Renal pelvis (tissue), 12 donors: ENCODE measurements at places on chromosomes 2 and 18.

- DNase-seq, result no peak
Measured at GRCh38 chr2:26011990-26012856, 21.7 kb upstream of the RAB10 start.

- DNase-seq, result no peak
Measured at GRCh38 chr2:11408959-11409571, 56.9 kb downstream of the E2F6 start.

DNA sequence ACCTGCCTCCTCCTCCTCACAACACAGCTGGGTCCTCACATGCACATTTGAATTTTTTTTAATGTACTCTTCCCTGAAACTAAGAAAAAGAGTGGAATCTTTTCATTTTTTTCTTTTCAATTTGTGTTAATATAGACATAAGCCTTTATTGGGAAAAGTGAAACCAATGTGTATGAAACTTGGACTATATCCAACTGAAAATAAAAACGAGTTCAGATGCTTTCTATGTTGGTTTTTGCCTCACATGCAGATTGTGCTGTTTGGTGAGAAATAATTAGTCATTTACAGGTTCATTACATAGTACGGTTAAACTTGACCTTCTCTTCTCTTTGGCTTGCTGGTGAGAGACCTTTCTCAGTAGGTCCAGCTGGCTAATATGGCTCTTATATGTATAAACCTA lies 515.2 kb upstream of the FANCL start:
- DNase-seq, result no peak

DNA sequence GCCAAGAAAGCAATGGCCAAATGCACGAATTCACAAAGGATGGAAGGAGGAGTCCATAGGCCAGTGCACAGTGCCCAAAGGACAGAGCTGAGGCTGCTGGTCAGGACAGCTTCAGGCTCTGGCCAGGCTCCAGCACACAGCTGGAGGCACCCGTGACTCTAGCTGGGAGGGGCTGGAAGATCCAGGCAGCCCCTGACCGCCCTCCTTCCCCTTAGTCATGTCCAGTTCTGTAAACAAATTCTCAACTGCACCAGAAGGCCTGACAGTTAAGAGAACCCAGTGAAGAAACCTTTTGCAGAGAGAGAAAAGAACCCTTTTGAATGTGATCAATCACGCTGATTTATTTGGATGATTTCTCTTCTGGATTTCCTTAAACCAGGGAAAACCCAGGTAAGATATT lies 7.7 kb upstream of the YWHAQ start:
- no peak for DNase-seq

GRCh38 chr18:50401888-50402287 lies 27.0 kb downstream of the SKA1 start:
- DNase-seq, result no peak

GRCh38 chr2:167028503-167028902 lies 140.2 kb downstream of the XIRP2 start:
- DNase-seq, result no peak

DNA sequence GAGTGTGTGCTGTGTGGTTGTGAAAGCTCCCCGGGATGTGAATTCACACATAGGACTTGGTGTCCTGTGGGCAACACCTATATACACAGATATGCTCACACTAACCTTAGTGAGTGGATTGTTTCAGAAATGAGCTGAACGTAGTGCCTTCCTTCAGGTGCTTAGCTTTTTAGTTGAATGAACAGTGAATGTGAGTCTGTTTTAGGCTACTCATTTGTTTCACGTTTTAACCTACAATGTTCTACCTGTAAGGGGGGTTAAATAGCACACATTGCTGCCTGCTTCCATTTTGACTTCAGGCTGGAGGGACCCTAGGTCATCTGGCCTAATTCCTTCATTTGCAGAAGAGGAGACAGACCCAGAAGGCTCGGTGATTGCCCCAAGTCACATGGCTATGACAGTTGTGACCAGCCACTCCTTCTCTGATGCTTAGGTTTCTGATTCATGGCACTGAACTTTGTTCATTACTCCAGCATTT lies 1.0 kb downstream of the PLEK start:
- DNase-seq, result no peak

DNA sequence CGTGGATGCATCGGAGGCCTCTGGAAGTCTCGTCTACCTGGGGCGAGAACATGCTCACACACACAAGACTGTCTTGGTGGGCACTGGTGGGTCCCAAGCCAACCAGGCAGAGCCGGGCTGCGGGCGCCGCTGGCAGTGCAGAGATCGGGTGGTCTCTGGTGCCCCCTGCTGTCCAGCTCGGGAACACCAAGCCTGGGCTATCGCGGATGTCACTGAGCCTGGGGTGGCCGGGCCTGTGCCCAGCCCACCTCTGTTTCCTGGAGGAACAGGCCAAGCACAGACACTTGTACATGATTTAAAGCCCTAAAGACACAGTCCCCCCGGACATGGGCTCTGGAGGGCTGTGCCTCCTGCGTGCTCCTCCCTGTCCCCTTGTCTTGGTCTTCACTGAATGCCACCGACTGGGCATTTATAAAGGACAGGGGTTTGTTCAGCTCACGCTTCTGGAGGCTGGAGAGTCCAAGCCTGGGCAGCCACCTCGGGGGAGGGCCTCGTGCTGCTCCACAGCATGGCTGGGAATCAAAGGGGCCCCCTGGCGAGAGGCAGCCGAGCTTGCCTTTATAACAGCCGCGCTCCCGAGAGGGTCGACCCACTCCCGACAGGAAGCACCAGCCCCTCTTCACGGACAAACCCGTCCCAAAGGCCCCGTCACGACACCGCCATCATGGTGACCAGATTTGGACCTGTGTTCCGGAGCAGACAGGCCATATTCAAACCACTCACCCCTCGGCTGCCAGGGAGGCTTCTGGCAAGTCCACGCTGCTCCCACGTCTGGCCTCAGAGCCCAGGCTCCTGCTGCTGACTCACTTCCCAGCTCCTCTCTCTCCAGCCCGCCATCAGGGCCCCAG lies 3.6 kb upstream of the OTOS start:
- DNase-seq, result peak; percentile 42

- DNase-seq, result no peak
Measured at GRCh38 chr2:55885127-55885943, 38.2 kb downstream of the EFEMP1 start.

DNA sequence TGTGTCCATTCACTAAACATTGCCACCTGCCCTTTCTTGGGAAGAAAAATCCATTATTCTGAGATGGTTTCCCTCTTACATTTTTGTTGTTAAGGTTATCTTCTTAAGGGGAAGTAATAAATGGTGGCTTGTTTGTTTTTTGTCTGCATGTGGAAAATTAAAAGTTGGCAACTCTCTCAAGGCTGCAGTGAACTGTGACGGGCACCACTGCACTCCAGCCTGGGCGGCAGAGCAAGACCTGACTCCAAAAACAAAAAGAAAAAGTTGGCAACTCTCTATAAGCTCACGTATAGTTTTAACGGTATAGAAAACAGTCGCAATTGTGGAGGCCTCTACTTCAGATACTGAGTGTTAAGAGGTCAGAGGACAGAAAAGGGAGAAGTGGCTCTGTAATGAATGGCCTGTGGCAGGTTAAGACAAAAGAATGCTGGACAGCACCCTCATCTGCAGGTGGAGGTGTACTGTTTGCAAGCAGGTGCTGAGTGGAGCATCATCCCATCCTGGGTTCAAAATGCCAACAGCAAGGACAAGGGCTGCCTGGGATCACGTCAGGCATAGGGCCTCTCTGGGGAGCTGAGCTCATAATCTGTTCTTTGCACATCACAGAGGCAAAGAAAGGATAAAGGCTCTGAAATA lies 16.7 kb downstream of the L3MBTL4 start:
- no peak for DNase-seq

GRCh38 chr18:22683196-22683676 lies 249.9 kb upstream of the RBBP8 start:
- DNase-seq, result peak; percentile 88

- DNase-seq, result peak; percentile 79
Measured at GRCh38 chr2:25276569-25277465, 64.9 kb downstream of the DNMT3A start.

DNA sequence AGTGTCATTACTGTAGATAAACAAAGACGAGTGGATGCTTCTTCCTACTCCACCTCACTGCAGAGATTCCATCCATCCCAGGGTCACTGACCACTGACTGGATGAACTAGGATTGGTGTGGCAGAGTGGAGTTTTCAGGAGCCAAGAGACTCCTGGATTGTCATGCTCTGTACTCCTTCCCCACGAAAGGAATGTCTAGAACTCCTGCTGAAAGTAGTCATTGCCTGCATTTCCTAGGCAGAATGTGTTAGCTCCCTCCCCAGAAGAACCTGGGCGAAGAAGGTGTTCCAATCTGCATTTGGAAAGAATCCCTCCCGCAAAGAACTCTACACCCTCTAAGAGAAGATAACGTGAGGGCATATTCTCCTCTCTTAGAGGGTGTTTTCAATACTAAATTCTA lies 6.2 kb downstream of the PAX8 start:
- DNase-seq, result no peak

DNA sequence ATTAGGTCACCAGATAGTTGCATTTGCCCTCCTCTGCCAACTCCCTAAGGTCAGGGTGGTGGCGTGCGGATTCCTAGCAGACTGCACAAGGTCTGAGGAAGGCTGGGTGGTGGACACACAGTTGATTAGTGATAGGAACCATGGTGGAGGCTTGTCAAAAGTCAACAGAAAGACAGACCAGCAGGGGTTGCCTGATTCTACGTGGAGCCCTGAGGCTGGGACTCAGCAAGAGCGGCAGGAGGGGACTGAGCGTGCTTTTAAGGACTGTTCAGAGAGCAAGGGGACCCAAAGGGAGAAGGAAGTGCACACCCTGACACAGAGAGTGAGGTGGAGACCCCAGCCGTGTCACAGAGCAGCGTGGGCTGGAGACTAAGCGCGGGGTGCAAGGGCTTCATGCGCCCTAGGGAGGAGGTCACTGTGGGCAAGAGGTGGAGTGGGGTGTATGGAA lies 513.2 kb downstream of the RNF144A start:
- DNase-seq, result no peak

DNA sequence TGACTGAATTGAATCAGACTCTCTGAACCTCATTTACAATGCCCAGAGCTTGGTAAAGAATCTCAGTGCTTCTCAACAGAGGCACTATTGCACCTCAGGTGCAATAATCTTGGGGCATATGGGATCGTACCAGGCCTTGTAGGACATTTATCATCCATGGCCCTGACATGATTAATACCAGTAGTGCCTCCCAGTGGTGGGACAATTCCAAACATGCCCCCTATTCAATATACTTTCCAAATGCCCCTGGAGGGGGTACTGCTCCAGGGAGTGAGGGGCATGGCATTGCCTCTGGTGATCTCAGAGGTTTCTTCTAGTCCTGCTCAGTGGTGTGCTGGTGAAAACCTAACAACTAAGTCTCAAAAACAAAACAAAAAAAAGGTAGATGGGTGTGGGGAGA lies 174.9 kb upstream of the SMAD2 start:
- no peak for DNase-seq

- no peak for DNase-seq
Measured at GRCh38 chr2:118498943-118499342, 348.5 kb downstream of the EN1 start.

GRCh38 chr2:216391401-216391800 lies 19.1 kb upstream of the MARCHF4 start:
- no peak for DNase-seq

DNA sequence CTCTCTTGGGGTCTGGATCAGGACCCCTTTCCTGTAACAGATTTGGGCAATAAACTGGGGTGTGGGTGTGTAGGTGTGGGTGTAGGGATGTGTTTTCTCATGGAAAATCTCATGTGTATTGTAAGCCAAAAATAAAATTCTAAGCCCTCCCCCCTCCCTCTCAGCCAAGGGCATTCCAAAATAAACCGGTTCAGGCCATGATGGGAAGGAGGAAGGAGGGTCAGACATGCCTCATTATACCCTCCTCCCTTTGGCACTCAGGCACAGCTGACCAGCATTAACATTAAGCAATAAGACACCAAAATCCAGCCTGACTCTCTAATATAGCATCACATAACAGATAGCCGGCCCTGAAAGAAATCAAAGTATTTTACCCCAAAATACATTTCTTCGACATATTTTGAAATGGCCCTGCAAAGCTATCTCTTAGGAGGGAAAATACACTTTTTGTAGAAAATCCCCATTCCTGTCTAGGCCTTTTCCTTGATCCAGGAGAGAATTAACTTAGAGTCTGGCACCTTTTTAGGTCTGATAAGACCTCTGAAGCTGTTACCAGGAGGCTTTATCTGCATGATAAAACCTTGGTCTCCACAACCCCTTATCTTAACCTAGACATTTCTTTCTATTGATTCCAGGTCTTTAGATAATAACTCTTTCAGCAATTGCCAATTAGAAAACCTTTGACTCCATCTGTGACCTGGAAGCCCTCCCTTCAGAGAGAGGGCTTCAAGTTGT lies 128.7 kb upstream of the COL5A2 start:
- DNase-seq, result no peak

DNA sequence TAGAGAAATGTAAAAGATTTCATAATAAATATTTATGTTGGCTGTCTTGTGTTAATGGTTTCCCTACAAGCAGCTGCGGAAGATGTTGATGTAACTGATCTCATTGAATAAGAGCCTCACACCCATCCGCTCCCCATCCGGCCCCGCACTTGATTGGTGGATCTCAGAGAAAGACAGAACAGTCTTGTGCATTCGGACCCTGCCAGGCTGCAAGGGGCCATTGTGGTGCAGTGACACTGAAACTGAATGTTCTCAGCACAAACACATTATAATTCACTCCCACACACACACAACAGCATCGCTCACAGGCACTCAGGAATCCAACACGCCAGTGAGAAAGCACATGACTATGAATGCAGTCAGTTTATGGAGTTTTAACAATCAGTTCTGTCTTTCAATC lies 47.8 kb downstream of the PRELID3A start:
- peak; percentile 54 for DNase-seq

DNA sequence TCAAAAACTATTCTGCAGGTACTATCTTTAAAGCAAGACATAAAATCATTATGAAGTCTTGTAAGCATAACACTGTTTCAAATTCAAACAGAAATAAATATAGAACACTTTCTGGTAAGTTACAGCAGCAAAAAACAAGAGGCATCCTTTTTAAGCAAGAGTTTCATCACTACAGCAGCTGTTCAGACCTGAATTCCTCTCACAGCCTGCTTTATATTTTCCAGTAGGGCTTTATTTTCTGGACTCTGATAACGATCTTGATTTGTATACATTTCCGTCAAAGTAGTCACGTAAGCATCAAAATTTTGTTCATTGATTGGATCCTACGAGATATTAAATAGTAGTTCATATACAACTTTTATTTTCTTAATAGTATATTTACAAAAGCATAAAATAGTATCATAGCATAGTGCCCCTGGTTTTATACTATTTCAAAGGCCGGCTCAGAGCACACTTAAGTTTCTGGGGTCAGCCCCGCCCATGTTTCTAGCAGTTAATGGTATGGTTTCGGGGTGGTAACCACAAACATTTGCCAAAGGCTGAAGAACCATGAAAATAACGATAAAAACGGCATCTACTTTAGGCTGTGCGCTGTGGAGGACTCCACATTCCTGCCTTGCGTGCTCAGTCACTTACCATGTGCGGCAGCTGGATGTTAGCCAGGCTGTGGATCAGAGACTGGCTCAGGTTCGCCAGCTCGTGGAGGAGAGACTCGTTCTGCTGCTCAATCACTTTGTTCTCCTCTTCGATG lies 47.5 kb upstream of the PXDN start:
- no peak for DNase-seq
